ENCODE measurements at places on chromosomes 2 and 18.

- no peaks in the 10 kb centered on the region for H3K36me3 ChIP-seq
- peaks cover 19% of the 10 kb centered on the region for H3K27me3 ChIP-seq
- no peak overlapping the region for H3K4me3 ChIP-seq
- no peak for ATAC-seq
- H3K4me1 ChIP-seq: no peaks in the 10 kb centered on the region
These were observed 182.8 kb upstream of the STK17B start for GRCh38 chr2:196354186-196354585.

- H3K36me3 ChIP-seq: no peaks in the 10 kb centered on the region
- H3K27ac ChIP-seq: no peak overlapping the region
- H3K27me3 ChIP-seq: no peaks in the 10 kb centered on the region
- no peak overlapping the region for H3K4me3 ChIP-seq
These were observed 113.2 kb upstream of the CHST9 start for GRCh38 chr18:27298214-27298804.

DNA sequence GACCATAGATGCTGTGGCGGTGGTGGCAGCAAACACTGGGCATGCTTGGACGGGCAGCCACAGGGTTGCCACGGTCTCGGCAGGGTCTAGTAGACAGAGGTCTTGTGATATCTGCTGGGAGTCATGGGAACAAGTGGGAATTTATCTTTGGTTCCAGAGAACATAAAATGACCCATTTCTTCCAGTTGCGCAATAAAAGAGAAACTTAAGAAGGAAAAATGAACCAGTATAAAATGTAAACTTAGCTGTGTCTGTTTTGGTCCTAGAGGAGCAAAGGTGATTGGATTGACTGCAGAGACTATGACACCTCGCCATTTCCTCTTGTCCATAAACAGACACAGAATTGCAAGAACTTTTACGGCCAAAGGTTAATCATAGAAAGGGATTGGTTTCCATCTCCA, 132.6 kb upstream of the RBBP8 start:
- no peak overlapping the region for H3K27ac ChIP-seq
- peaks cover 4% of the 10 kb centered on the region for H3K27me3 ChIP-seq
- no peaks in the 10 kb centered on the region for H3K36me3 ChIP-seq
- no peak for ATAC-seq
- H3K4me1 ChIP-seq: no peaks in the 10 kb centered on the region

DNA sequence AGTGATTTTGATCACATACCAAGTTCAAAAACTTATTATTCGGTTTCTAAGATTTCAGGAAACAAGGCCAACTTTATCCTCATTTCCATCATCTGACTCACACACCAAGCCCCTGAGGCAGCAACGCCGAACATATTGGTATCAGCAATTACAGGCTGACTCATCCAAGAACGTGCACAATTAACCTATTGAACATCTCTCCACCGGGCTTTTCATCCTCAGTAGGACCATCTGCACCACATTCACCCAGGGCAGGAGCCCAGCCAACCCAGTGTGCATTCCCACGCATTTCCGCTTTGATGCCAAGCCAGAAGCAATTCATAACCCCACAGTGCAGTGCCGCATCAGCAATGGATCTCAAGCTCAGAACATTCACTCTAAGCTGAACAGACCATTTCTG, 52.9 kb downstream of the SCG2 start:
- peaks cover 3% of the 10 kb centered on the region for H3K27me3 ChIP-seq
- H3K4me1 ChIP-seq: no peaks in the 10 kb centered on the region
- no peak overlapping the region for H3K27ac ChIP-seq

- no peak for ATAC-seq
- no peak overlapping the region for H3K27ac ChIP-seq
- H3K36me3 ChIP-seq: no peaks in the 10 kb centered on the region
- no peaks in the 10 kb centered on the region for H3K4me1 ChIP-seq
- H3K4me3 ChIP-seq: no peak overlapping the region
- peaks cover 24% of the 10 kb centered on the region for H3K27me3 ChIP-seq
These were observed 15.7 kb upstream of the TTC21B start for GRCh38 chr2:165969227-165969626.

DNA sequence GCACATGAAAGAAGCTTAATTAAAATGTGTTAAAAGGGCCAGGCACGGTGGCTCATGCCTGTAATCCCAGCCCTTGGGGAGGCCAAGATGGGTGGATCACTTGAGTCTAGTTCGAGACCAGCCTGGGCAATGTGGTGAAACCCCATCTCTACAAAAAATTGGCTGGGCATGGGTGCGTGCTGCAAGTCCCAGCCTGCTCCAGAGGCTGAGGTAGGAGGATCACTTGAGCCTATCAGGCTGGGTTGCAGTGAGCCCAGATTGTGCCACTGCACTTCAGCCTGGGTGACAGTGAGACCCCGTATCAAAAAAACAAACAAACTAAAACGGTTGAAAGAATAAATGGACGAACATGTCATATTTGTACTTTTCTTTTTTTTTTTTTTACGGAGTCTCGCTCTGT, 26.0 kb downstream of the REL start:
- no peak overlapping the region for H3K27ac ChIP-seq
- H3K4me3 ChIP-seq: no peak overlapping the region
- ATAC-seq: no peak
- peaks cover 12% of the 10 kb centered on the region for H3K4me1 ChIP-seq
- peaks cover 98% of the 10 kb centered on the region for H3K36me3 ChIP-seq

DNA sequence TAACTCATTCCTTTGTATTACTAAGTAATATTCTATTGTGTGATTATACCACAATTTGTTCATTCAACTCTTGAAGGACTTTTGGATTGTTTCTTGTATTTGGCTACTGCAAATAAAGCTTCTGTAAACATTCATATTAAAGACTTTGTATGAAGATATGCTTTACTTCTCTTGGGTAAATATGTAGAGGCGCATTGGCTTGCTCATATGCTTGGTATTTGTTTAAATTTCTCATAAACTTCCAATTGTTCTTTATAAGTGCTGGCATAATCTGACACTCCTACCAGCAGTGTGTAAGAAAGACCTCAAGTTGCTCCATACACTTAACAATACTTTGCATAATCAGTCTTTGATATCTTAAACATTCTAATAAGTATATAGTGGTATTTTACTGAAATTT, 792.8 kb upstream of the LRRTM1 start:
- H3K4me1 ChIP-seq: no peaks in the 10 kb centered on the region
- ATAC-seq: no peak
- H3K36me3 ChIP-seq: no peaks in the 10 kb centered on the region
- H3K4me3 ChIP-seq: no peak overlapping the region
- no peaks in the 10 kb centered on the region for H3K27me3 ChIP-seq

- no peak overlapping the region for H3K4me3 ChIP-seq
- peaks cover 5% of the 10 kb centered on the region for H3K27me3 ChIP-seq
- H3K4me1 ChIP-seq: no peaks in the 10 kb centered on the region
- no peaks in the 10 kb centered on the region for H3K36me3 ChIP-seq
- ATAC-seq: no peak
- no peak overlapping the region for H3K27ac ChIP-seq
These were observed 175.7 kb downstream of the PMAIP1 start for GRCh38 chr18:60075477-60075876.

DNA sequence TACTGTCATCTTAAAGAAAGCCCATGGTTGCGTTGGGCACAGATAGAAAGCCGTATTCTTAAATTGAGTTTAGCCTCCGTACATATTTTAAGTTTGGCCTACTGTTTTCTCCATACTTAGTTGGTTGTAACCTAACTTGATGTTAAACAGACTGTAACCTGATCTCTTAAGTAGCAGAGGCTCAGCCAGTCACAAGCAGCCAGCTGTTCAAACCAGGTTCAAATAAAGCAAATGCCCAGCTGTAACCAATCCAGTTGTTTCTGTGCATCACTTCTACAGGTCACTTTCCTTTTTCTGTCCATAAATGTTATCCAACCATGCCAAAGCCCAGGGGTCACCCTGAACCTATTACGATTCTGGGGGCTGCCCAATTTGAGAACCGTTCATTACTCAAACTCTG, 10.0 kb upstream of the THADA start:
- no peak overlapping the region for H3K4me3 ChIP-seq
- H3K27ac ChIP-seq: no peak overlapping the region
- peaks cover 10% of the 10 kb centered on the region for H3K4me1 ChIP-seq
- H3K27me3 ChIP-seq: no peaks in the 10 kb centered on the region
- H3K36me3 ChIP-seq: no peaks in the 10 kb centered on the region

Measured in activated T-helper 17 cell treated with anti-CD3 and anti-CD28 coated beads, Interleukin-2, amount 50 U/mL, for 72 hours (primary cell).